Suppressor macrophage treated with lipopolysaccharide for 4 hours (primary cell): ENCODE measurements at places on chromosomes 6 and 20.
A peak's percentile ranks its signal among the peaks of the same experiment; 100 is the strongest.

- no peak for DNase-seq
Measured at GRCh38 chr6:168123165-168123911, 44.3 kb upstream of the FRMD1 start.

GRCh38 chr6:158069800-158070195 lies 88.1 kb downstream of the SYNJ2 start:
- no peak for DNase-seq

GRCh38 chr20:4369798-4370124 lies 351.9 kb upstream of the PRND start:
- DNase-seq: peak; percentile 67

- DNase-seq: no peak
Measured at GRCh38 chr6:39082310-39082709, 32.7 kb downstream of the SAYSD1 start.

GRCh38 chr6:79630883-79631692 lies at the start of gene SH3BGRL2:
TSS of gene SH3BGRL2 (plus strand) at chr6:79631329. CDS start at chr6:79631462, 133 bp downstream.
- peak; percentile 55 for DNase-seq

GRCh38 chr20:53141201-53142050 lies 169.3 kb downstream of the TSHZ2 start:
- DNase-seq: no peak

- no peak for DNase-seq
Measured at GRCh38 chr20:63842258-63842657, 11.2 kb upstream of the ZBTB46 start.

- no peak for DNase-seq
Measured at GRCh38 chr6:39430871-39431523, 108.5 kb upstream of the KCNK16 start.

DNA sequence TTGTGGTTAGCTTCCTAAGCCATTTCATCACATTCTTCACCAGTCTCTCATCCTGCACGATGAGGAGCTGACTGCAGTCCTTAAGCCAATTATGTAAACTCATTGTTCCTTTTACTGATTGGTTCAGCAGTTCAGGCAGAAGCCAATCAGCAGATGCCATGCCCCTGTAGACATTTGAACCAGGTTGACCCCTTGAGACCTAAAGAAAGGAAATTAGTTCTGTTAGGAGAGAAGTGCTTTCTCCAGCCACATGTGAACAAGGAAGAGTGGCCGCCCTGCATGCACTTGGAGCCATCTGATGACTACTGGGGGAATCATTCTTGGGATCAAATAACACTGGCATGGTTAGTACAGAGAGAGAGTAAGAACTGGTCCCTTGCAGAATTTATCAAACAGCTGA lies 535.2 kb upstream of the ID4 start:
- no peak for DNase-seq

DNA sequence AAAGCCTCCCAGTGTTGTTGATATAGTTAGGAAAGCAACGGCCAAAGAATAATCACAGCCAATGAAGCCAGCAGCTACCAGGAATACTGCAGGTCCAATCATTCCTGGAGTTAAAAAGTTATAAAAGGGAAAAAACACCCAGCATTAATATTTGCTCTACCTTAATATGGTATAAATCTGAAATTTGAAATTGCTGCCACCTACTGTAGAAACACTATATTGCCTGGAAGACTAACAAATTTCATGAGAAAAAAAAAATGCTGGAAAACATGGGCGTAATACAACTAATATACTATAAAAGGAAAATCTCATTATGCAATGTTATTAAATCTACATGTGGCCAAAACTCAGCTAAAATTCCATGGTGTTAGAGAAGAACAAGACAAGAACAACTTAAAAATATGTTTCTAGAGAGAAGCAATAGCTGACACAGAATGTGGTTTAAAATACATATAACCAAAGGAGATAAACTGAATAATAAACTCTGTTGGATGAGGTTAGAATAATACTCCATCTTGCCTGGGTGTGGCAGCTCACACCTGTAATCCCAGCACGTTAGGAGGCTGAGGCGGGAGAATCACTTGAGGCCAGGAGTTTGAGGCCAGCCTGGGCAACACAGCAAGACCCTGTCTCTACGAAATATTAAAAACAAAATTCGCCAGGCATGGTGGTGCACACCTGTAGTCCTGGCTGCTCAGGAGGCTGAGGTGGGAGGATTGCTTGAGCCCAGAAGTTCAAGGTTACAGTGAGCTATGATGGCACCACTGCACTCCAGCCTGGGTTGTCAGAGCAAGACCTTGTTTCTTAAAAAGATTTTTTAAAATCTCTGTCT lies 43.1 kb downstream of the SLC17A5 start:
- peak; percentile 75 for DNase-seq

GRCh38 chr20:20772497-20773085 lies 60.1 kb upstream of the RALGAPA2 start:
- no peak for DNase-seq

- DNase-seq: peak; percentile 78
Measured at GRCh38 chr20:8043687-8044282, 24.2 kb upstream of the TMX4 start.

- peak; percentile 22 for DNase-seq
Measured at GRCh38 chr6:11968241-11968806, 43.8 kb upstream of the HIVEP1 start.

GRCh38 chr20:57657535-57658446 lies 37.6 kb upstream of the ZBP1 start:
- no peak for DNase-seq

DNA sequence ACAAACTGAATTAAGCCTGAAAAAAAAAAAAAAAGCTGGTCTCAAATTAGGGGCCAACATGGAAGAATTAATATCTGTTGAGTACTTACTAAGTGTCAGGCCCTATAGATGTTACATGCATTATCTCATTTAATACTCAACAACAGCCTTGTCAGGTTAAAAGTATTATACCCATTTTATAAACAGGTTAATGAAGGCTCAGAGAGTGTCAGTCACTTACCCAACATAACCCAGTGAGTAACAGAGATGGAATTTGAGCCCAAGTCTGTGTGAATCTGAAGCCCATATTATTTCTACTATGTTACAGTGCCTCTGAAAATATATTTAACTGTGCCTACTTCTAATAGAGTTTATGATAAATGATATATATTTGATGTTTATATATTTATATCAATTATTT lies 11.3 kb upstream of the EIF2S2 start:
- DNase-seq: no peak

DNA sequence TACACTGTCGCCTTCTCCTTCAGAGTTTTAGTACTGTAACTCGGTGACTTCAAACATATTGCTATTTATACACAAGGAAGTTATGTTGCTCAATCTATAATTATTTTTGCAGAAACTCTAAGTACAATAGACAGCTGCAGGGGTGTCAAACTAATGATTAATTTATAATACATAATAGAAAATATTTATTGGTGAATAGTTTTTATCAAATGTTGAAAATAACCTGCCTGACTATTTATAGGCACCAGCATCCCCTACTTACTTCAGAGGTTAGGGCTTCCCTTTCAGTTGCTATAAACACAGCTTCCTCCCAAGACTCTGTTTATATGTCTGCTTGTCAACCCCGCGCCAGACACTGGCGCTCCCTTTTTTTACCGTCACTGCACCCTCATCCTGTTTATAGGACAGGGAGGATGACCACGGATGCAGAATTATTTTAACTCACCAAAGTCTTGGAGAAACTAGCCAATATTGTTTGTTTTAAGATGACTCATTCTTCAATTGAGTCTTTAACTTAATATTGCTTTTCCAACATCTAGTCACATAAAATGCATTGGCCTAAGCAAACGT lies 225.0 kb downstream of the ALDH8A1 start:
- DNase-seq: peak; percentile 38

DNA sequence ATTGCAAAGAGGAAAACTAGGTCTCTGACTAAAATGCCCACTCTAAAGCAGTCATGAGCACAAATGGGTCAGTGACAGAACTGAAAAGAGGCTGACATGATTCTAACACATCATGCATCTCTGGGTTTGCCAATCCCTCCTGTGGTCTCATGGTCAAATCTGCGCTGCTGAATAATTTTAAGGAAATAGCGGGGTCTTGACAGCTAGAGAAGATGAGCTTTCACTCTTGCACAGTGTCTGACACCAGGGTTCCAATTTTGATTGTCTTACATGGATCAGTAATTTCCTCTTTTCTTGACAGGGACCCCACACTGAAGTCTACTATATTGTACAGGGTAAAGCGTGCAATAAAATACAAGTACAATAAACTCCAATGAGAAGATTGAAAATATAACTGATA lies 236.8 kb upstream of the CNR1 start:
- DNase-seq: no peak

DNA sequence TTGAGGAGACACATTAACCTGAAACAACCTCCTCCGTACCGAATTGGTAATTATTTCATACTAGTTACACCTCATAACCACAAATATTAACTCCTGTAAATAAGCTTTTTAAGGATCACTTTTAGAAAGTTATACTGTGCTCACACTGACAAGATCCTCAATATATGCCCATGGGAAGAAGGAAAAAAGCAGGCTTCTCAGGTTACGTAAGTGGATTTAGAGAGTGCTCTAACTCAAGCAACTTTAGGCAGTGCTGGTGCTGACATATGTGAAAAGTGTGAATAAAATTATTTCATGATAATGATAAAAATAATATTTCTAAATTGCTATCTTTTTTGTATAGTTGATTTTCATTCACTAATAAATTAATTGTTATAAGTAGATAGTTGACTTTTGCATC lies 76.1 kb downstream of the PRKN start:
- DNase-seq: no peak

DNA sequence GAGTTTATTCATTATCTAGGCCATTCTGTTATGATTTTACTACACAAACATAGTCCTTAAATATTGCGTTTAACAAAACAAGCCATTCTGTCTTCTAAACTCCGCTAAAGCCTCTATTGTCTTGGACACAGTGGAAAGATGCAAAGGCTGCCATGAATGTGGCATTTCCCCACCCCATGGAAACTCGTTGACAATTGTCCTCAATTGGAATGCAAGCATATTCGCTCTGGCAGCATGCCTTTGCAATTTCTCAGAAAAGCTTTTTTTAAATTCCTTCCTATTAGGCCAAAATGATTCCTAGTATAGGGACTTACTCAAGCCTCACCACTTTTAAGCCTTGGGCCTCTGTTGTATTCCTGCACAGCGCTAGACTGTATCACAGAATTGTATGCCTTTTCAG lies 22.8 kb downstream of the OR2A4 start:
- no peak for DNase-seq

- peak; percentile 53 for DNase-seq
Measured at GRCh38 chr6:29850011-29850553, 22.5 kb downstream of the HLA-G start.

- DNase-seq: no peak
Measured at GRCh38 chr6:50993941-50994720, 175.5 kb downstream of the TFAP2B start.

DNA sequence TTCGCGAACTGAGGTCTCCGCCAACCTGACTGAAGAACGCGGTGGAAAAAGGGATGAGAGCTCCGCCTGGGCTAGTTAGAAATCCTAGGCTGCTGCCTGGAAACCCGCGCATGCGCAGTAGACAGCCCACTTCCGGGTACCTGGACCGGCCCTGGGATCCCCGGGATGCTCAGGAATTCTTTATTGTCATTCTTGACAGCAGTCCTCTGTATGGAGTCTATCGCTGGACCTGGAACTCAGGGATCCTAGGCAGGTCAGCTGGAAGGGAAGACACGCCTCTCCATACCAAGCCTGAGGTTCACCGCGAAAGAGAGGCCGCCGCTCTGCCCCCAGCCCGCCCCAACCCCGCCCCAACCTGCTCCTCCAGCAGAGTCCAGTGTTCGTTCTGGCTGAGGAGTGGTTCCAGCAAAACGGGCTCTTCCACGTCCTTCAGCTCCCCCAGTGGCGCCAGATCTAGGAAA lies 1379.2 kb upstream of the DEFB115 start:
- no peak for DNase-seq

- DNase-seq: no peak
Measured at GRCh38 chr6:152209211-152209610, 401.7 kb downstream of the ESR1 start.

DNA sequence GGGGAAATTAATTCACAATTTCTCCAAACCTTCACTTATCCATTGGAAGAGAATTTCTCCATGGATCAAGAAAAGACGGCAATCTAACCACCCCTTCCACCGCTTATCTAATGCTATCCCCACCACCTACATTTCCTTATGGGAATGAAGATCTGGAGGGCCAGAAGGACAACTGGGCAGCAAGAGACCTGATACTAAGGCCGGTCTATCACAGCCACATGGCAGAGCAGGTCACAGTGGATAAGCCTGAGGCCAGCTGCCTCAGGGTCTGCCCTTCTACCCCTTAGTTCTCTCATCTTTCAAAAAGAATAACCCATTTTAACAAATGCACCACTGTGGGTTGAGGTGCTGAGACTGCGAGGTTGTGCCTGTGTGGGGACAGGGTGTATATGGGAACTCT lies 37.1 kb downstream of the MAN1A1 start:
- DNase-seq: no peak

GRCh38 chr20:62134735-62135231 lies 8.4 kb downstream of the PSMA7 start:
- peak; percentile 51 for DNase-seq

GRCh38 chr6:166591026-166591425 lies 4.5 kb upstream of the RAMACL start:
- DNase-seq: no peak

DNA sequence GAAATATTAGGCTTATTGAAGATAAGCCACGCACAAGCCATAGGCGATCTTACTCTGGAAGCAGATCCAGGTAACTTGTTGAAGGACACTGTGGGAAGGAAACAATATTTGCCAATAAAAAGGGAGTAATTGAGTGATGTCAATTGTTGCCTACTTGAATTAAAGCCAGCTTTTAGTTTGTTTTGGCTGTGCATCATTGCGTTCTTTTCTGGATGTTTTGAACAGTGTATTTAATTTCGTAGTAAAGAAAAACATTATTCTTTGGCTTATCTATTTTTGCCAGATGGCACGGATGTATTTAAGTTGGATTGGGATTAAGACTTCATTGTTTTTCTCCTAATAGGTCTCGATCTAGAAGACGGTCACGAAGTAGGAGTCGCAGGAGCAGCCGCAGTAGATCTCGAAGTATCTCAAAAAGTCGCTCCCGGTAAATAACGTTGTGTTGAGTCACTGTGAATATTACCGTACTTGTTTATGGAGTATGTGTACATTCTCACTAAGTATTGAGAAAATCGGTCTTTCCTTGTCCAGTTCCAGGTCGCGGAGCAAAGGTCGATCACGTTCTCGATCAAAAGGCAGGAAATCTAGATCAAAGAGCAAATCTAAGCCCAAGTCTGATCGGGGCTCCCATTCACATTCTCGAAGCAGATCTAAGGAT lies 2.6 kb downstream of the SRSF6 start:
- DNase-seq: no peak

DNA sequence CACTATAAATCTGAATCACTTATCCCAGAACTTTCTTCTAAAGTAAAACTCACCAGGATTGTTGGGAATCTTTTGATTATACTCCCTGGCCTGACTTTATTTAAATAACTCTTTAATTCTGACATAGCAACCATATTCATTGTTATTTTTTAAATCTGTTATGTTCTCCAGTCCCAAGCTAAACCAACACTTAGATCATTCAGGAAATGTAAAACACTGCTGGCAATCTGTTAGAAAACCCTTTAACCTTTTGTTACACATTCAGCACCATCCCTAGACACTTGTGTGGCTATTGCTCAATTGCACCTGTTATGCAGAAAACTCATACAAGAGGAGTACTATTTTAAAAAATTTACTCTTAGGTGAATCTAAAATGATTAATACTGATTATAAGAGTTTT lies 101.8 kb upstream of the NHSL1 start:
- no peak for DNase-seq
